ENCODE measurements at places on chromosomes 2 and 18. TPM values are rescaled to one million over a fixed set of nuclear protein-coding genes. Genes with fewer than 3 reads are reported as not detected.

Gene ZCCHC2
- 23.3 TPM for total RNA-seq

GRCh38 chr2:112866128-112866835 lies 29.7 kb upstream of the IL1B start:
- H3K4me1 ChIP-seq = no peaks in the 10 kb centered on the region
- no peak overlapping the region for H3K4me3 ChIP-seq
- peaks cover 11% of the 10 kb centered on the region for H3K27me3 ChIP-seq

Gene CYP27C1
- not detected for total RNA-seq

- no peaks in the 10 kb centered on the region for H3K27me3 ChIP-seq
- DNase-seq = no peak
- H3K27ac ChIP-seq = no peak overlapping the region
- H3K36me3 ChIP-seq = no peaks in the 10 kb centered on the region
- H3K4me3 ChIP-seq = no peak overlapping the region
Measured at GRCh38 chr2:40289771-40290404, 162.0 kb downstream of the SLC8A1 start.

- no peak overlapping the region for H3K4me3 ChIP-seq
- H3K36me3 ChIP-seq = no peaks in the 10 kb centered on the region
- no peak overlapping the region for H3K27ac ChIP-seq
- H3K4me1 ChIP-seq = peaks cover 3% of the 10 kb centered on the region
- H3K27me3 ChIP-seq = peaks cover 13% of the 10 kb centered on the region
- no peak for DNase-seq
Measured at GRCh38 chr2:237184192-237184918, 98.7 kb downstream of the COPS8 start.

DNA sequence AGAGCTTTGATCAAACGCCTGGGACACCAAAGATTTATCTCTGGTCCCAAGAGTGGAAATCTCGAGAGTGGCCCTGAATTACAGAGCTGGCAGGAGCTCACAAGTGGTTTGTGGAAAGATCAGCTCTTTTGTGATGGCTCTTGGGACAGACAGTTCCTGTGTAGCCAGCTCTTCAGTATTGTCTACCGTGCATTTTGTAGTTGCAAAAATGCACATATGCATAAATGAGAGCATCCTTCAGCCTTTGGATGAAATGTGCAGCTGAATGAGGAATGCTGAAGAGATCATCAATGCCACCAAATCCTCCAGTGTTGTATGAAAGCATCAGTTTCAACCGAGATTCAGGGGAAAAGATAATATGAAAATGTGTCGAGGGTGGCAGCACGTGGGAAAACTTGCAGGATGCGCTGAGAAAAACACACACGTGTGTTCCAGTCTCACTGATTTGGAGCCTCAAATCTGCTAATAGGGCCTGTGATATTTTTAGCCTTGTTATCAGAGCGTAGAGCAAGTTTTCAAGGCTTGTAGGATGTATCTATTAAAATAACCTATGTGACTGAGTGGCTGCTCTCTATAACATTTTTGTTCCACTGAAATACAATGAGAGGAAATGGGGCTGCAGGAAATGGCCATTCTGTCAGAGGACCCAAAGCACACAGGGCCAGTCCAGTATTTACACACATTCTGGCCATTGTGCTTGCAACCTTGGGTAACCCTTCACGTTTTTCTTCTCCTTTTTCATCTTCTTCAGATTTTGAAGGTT lies 138.7 kb downstream of the PRKCE start:
- H3K4me3 ChIP-seq = no peak overlapping the region
- no peak for DNase-seq
- H3K4me1 ChIP-seq = peaks cover 8% of the 10 kb centered on the region
- no peak overlapping the region for H3K27ac ChIP-seq
- H3K36me3 ChIP-seq = no peaks in the 10 kb centered on the region
- no peaks in the 10 kb centered on the region for H3K27me3 ChIP-seq

DNA sequence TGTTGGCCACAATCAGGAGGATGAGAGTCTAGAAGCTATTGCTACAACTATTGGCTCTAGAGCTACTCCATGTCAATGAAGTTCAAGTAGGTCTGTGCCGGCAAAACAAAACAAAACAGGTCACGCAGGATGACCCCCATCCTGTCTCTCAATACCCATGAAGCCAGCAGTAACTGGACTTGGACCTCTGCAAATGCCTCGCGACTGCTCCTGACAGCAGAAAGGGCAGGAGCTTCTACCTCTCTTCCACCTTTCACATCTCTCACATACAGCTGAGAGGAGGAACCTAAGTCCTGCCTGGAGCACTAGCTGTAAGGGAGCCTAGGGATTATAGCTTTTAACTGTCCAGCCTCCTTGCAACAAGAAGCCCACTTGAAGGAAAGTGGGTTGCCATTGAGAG lies 16.0 kb downstream of the PRKAG3 start:
- H3K27me3 ChIP-seq = peaks cover 3% of the 10 kb centered on the region
- H3K27ac ChIP-seq = no peak overlapping the region
- H3K4me3 ChIP-seq = no peak overlapping the region
- no peaks in the 10 kb centered on the region for H3K4me1 ChIP-seq
- DNase-seq = no peak
- no peaks in the 10 kb centered on the region for H3K36me3 ChIP-seq

- H3K4me1 ChIP-seq = no peaks in the 10 kb centered on the region
- H3K27ac ChIP-seq = no peak overlapping the region
- no peaks in the 10 kb centered on the region for H3K36me3 ChIP-seq
- H3K27me3 ChIP-seq = peaks cover 12% of the 10 kb centered on the region
- DNase-seq = no peak
Measured at GRCh38 chr2:178296394-178297090, 102.2 kb downstream of the OSBPL6 start.

DNA sequence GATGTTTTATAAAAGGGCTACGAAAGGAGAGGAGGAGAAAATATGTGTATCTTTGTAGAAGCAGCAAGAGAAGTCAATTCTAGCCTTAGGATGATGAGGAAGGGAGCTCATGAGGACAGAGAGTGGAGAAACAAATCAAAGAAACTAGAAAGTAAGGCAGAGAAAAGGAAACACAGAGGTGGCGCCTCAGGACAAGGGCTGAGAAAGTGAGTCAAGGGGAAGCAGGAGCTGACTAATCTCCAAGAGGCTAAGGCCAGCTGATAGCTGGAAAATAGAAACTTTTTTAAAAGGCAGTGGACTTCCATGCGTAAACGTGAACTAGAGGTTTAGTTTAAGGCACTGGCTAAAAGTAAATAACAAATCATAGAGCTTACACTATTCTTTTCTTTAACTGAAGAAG lies 173.3 kb downstream of the ANKRD44 start:
- no peak overlapping the region for H3K4me3 ChIP-seq
- no peaks in the 10 kb centered on the region for H3K27me3 ChIP-seq
- peaks cover 16% of the 10 kb centered on the region for H3K36me3 ChIP-seq
- H3K27ac ChIP-seq = peak overlapping the region; percentile 73

GRCh38 chr2:10493634-10494281 lies 45.6 kb upstream of the ODC1 start:
- peaks cover 4% of the 10 kb centered on the region for H3K27me3 ChIP-seq
- H3K27ac ChIP-seq = peak overlapping the region; percentile 46
- H3K4me1 ChIP-seq = peaks cover 13% of the 10 kb centered on the region
- peak; percentile 89 for DNase-seq
- H3K36me3 ChIP-seq = no peaks in the 10 kb centered on the region

GRCh38 chr2:226087505-226088365 lies 688.2 kb downstream of the NYAP2 start:
- no peaks in the 10 kb centered on the region for H3K36me3 ChIP-seq
- peaks cover 5% of the 10 kb centered on the region for H3K27me3 ChIP-seq
- no peaks in the 10 kb centered on the region for H3K4me1 ChIP-seq
- H3K27ac ChIP-seq = no peak overlapping the region
- no peak overlapping the region for H3K4me3 ChIP-seq

- H3K27me3 ChIP-seq = peaks cover 20% of the 10 kb centered on the region
- no peak for DNase-seq
- H3K27ac ChIP-seq = no peak overlapping the region
Measured at GRCh38 chr2:39851651-39852110, 72.6 kb upstream of the THUMPD2 start.

Gene RAB27B
- total RNA-seq = 0.52 TPM

DNA sequence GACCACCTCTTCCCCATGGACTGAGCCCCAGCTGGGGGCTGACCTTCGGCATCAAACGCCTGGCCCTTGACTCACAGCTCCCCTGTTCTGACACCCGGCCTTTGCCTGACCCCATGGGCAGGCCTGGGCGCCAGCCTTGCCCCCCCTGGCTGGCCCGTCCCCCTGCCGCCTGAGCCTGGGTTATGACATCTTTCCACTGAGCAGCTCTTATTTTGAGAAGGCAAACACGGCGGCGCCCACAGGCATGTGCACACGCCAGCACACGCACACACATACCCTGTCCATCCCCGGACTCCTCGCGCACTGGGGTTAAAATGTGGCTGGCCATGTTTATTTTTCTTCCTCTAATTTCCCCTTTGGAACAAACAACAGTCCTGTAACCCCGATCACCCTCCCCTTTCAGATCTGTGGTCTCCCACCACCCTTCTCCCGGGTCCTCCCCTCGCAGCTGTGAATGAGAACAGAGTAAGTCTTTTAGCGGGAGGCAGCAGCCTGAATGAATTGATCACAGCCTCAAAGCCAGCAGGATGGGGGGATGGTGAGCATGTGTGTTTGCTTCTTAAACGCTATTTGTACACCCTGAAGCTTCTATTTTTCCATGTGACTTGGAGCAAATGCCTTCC lies 11.8 kb upstream of the ATOH8 start:
- peaks cover 33% of the 10 kb centered on the region for H3K27me3 ChIP-seq
- H3K4me3 ChIP-seq = no peak overlapping the region
- no peaks in the 10 kb centered on the region for H3K4me1 ChIP-seq
- H3K36me3 ChIP-seq = no peaks in the 10 kb centered on the region
- H3K27ac ChIP-seq = no peak overlapping the region
- DNase-seq = no peak

- H3K27ac ChIP-seq = no peak overlapping the region
- no peak for DNase-seq
- H3K4me3 ChIP-seq = no peak overlapping the region
- H3K4me1 ChIP-seq = no peaks in the 10 kb centered on the region
- H3K27me3 ChIP-seq = no peaks in the 10 kb centered on the region
Measured at GRCh38 chr18:61738042-61738441, 154.8 kb downstream of the RNF152 start.

DNA sequence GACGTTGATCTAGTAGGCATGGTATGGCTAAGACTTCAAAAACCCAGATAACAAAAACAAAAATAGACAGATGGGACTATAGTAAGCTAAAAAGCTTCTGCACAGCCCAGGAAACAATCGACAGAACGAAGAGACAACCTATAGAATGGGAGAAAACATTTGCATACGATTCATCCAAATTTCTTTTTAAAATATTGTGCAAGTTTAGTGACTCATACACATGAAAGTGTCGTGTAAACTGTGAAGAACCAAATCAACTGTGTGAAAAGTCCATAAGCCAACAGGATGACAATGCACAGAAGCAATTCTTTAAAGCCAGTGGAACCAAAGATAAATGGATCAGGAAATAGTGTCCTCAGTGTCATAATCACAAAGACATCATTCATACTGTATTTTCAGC lies 671.1 kb downstream of the RNF144A start:
- no peak overlapping the region for H3K4me3 ChIP-seq
- H3K27me3 ChIP-seq = no peaks in the 10 kb centered on the region
- no peaks in the 10 kb centered on the region for H3K36me3 ChIP-seq
- H3K4me1 ChIP-seq = peaks cover 27% of the 10 kb centered on the region
- peak overlapping the region; percentile 6 for H3K27ac ChIP-seq

Gene ZAP70
- total RNA-seq = 167 TPM

Gene SLC9A2
- 0.07 TPM for total RNA-seq

Gene ERFE
- 0.40 TPM for total RNA-seq

DNA sequence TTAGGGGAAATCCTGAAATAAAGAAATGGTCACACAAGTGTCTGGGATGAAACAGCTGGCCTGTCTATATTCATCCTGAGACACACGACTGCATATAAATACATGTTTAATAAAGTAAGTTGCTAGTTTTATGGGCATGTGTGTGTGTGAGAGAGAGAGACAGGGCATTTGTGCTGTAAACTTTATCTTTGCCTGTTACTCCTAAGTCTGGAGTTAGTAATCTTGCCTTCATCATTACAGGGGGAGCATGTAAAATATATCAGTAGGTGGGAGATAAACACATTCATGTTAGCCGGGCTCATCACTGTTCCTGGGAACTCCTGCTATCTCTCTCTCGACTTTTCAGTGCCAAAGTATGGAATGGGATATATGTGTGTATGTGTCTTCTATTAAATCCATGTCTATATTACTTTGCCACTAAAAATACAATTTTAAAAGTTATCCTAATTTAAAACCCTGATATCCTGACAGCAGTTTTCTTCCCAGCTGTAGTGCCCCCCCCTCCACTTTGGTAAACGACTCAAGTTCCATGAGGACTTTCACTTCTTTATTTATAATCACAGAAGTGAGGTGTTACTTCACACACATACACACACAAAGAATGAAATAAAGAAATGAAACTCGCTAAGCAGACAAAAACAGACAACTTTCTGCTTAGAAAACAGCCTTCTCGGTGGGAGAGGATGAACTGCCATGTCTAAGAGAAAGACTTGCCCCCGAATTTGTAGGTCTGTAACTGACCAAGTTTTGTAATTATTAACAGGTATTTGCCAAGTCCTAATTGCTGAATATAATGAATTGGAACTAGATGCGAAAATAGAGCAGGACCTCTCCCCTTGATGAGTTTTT lies 947 bp downstream of the ZEB2 start:
- H3K4me3 ChIP-seq = no peak overlapping the region
- no peak for DNase-seq
- H3K36me3 ChIP-seq = no peaks in the 10 kb centered on the region
- H3K27me3 ChIP-seq = peaks cover 51% of the 10 kb centered on the region

Gene NYAP2
- not detected for total RNA-seq

- no peaks in the 10 kb centered on the region for H3K27me3 ChIP-seq
- no peak overlapping the region for H3K4me3 ChIP-seq
- no peak overlapping the region for H3K27ac ChIP-seq
- DNase-seq = no peak
- H3K36me3 ChIP-seq = no peaks in the 10 kb centered on the region
Measured at GRCh38 chr2:66481100-66481549, 46.2 kb downstream of the MEIS1 start.

DNA sequence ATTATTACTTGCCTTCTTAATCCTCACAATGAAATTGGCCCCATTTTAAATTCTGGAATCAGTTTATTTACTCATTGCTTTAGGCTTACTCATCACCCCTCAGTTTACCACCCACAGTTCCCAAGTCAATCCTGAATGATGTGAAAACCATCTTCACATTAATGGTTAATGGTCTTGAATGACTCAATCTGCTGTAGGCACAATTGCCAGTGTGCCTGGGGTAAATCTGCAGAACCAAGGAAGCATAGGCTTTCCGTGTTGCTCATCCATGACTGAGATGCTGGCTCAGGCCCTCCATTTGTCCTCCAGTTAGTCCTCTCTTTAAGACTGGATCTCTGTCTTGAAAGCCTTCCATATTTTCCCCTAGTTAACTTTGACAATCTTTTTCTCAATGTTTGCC lies 164.5 kb downstream of the PMAIP1 start:
- no peaks in the 10 kb centered on the region for H3K36me3 ChIP-seq
- no peak for DNase-seq
- H3K27ac ChIP-seq = no peak overlapping the region
- H3K4me3 ChIP-seq = no peak overlapping the region

GRCh38 chr2:196176142-196176738 lies 4.9 kb upstream of the STK17B start:
- peaks cover 64% of the 10 kb centered on the region for H3K4me1 ChIP-seq
- H3K27ac ChIP-seq = peak overlapping the region; percentile 88
- DNase-seq = peak; percentile 86
- peak overlapping the region; percentile 71 for H3K4me3 ChIP-seq
- no peaks in the 10 kb centered on the region for H3K27me3 ChIP-seq

Gene IMMT
- 168 TPM for total RNA-seq

GRCh38 chr18:7304061-7304370 lies 73.1 kb downstream of the LRRC30 start:
- peaks cover 2% of the 10 kb centered on the region for H3K27me3 ChIP-seq
- no peaks in the 10 kb centered on the region for H3K4me1 ChIP-seq
- no peak for DNase-seq
- H3K4me3 ChIP-seq = no peak overlapping the region
- H3K36me3 ChIP-seq = no peaks in the 10 kb centered on the region

Data from activated naive CD4-positive, alpha-beta T cell treated with anti-CD3 and anti-CD28 coated beads for 36 hours (primary cell).